Activated CD4-positive, alpha-beta T cell treated with anti-CD3 and anti-CD28 coated beads for 36 hours (primary cell): ENCODE measurements at places on chromosomes 1 and 21. TPM values are rescaled to one million over a fixed set of nuclear protein-coding genes. Genes with fewer than 3 reads are reported as not detected.

DNA sequence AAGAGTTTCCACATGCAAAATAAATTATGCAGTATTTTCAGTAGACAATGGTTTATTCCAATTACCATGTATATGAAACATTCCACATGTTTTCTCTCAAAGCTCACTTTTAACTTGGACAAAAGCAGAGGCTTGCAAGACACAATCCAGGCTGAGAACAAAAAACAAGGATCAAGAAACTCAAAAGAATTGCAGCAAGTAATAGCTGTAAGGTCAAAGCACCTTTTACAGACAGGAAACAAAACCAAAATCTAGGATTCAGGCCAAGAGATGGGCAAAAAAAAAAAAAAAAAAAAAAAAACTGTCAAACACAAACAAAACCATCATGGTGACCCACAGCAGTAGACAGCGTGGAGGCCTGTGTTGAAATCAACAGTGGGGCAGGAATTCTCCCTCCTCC is 9.3 kb downstream of the RGS1 start:
- no peak for DNase-seq
- H3K27ac ChIP-seq = no peak overlapping the region
- no peaks in the 10 kb centered on the region for H3K27me3 ChIP-seq
- no peak overlapping the region for H3K4me3 ChIP-seq
- H3K36me3 ChIP-seq = no peaks in the 10 kb centered on the region

DNA sequence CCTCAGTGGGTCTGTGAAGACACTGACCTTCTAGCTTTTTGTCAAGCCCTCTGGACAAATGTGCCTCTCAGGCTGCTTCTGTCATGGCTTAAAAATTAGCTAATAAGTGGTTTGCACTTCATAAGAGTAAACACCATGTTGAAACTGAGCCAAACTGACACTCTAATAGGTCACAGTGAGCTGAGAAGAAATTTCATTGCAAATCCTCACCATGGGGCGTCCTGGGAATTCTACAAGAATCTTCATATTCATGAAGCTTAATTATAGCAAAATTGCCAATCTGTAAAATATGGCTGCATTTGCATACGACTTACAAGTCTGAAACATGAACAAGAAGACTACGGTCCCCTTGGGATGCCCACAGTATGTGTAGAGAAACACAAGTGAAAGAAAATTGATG is 188.6 kb downstream of the DSCAM start:
- H3K27me3 ChIP-seq = peaks cover 7% of the 10 kb centered on the region
- no peaks in the 10 kb centered on the region for H3K36me3 ChIP-seq
- no peak for DNase-seq
- H3K4me3 ChIP-seq = no peak overlapping the region

Gene MX1
- total RNA-seq = 169 TPM

Gene CTXND2
- total RNA-seq = not detected

Gene NEK2
- total RNA-seq = 38.8 TPM
